ENCODE measurements at places on chromosomes 2 and 18.

- no peak for DNase-seq
Observed at GRCh38 chr2:40433736-40434135, 18.2 kb downstream of the SLC8A1 start.

GRCh38 chr2:30216157-30216556 is 15.2 kb upstream of the LBH start:
- DNase-seq = no peak

GRCh38 chr2:168482952-168483831 is 27.1 kb downstream of the CERS6 start:
- no peak for DNase-seq

GRCh38 chr2:173184031-173185004 is 108.7 kb downstream of the MAP3K20 start:
- DNase-seq = peak; percentile 77

DNA sequence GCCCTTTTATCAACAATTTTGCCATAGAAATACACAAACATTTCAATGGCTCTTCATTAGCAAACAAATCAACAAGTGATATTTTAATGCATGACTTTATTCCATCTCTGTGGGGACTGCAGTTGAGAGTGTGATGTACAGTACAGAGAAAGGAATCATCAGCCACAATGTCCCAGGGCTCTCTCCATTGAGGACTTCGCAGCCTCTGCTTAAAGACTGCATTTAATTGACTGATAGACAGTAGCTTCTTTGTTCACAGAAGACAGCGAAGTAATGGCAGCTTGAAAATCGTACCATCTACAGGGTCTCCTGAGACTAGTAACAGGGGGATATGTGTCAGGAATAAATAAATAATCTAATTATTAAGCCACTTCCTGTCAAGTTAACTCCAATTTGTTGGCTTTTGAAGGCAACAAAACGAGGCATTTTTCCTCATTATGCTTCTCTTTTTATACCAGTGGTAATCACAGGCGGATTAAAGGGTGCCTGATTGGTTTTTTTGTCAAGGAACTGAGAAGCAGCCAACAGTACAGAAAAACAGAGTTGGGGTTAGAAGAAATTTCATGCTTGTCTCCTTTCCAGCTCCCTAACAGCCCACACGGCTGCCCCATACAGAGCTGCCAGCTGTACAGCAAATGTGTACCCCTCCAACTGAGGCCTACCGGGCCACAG is 164.3 kb downstream of the ZNF521 start:
- DNase-seq = no peak

DNA sequence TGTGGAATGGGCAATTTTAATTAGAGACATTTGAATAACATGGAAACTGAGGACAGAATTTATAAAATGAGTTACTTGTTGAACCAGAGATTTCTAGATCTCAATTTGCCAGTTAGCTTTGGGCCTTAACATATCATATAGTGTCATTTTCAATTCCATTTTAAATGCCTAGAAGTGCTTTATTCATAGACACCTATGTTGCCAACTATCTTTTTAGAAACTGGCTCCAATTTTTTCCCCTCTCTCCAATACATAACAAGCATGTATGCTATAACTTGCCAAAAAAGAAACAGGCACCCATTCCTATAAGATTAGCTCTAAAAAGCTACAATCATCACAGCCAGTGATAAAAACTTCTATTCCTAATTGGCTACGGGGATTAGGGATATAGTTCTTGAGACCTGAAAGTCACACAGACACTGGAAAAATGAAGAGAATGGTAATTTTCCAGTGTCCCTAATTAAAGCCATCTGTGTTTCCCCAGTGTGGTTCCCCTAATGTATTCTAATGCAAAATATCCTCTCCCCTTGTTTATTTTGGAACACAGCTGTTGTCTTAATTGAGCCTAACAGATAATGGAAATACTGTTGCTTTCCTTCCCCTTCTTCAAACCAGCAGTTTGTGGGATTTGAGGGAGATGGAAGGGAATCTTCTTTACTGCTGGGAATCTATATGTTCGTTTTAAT is 205.5 kb upstream of the FSHR start:
- no peak for DNase-seq

DNA sequence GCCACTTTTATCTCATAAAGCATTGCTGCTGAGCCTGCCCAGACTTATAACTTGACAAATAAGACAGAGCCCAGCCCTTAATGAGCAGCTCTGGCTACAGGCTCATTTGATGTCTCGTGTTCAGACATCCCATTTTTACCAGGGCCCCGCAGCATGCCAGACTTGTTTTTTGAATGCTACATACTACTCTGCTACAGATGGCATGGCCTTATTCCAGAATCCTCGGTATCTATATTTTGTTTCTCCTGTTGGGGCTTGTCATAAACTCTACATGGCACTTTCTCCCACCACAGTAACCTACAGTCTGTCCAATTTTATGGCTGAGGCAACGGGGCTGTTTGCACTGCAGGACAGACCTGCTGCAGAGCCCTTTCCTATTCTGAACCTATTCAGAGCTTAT is 179.0 kb upstream of the DDX18 start:
- DNase-seq = no peak

- no peak for DNase-seq
Observed at GRCh38 chr2:25219621-25220020, 51.2 kb upstream of the POMC start.

- no peak for DNase-seq
Observed at GRCh38 chr2:190849774-190850173, 30.8 kb upstream of the GLS start.

GRCh38 chr2:157283468-157283867 is 26.0 kb downstream of the GALNT5 start:
- no peak for DNase-seq

GRCh38 chr2:191204433-191204832 is 40.8 kb upstream of the MYO1B start:
- no peak for DNase-seq

- DNase-seq = no peak
Observed at GRCh38 chr2:222904557-222905258, 43.9 kb downstream of the ACSL3 start.

DNA sequence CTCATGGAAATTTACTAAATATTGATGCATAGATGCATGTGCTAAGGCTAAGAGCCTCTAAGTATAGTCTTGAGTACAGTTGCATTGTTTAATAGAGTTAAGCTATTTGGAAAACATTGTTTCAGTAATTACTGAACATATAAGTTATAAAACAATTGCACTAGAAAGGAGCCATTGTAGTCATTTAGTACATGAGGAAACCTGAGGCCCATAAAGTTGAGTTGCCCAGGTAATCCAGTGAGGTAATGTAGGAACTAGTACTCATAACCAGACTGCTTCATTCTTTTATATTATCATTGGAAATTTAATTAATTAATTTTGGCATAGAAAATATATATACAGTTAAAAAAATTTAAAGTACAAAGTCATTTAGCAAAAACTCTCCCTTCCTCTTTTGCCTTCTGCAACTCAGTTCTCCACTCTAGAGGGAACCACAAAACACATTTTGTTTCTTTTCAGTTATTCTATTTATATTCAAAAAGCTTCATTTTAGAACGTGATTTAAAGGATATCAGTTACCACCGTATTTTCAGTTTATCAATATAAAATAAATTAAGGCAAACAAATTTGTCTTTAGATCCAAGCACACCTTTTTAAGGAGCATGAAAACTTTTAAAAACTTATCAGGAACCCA is 27.8 kb upstream of the TBR1 start:
- DNase-seq = no peak

GRCh38 chr2:210630873-210631560 is 74.6 kb downstream of the CPS1 start:
- no peak for DNase-seq

GRCh38 chr2:239220981-239221396 is 179.8 kb downstream of the HDAC4 start:
- peak; percentile 29 for DNase-seq

- no peak for DNase-seq
Observed at GRCh38 chr18:2848247-2849246, 1.7 kb downstream of the EMILIN2 start.
